Esophagus squamous epithelium (tissue), 5 donors: ENCODE measurements at places on chromosomes 3 and 15.

DNA sequence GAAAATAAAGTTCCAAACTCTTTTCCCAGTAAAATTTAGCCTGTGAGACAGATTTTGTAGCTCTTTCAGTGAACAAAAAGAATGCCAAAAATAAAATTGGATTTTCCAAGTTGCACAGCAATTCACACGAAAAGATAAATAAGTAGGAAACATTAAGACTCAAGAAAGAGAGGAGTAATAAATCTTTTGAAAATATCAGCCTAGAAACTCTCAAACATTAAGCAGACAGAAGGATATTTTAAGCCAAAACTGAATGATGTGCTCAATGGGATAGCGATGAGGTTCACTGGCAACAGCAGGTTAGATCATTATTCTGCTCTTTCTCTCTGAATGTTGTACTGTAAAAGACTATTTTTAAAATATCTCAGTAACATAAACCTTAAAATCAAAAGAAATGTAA is 115.0 kb downstream of the STAG1 start:
- DNase-seq: no peak

- DNase-seq: no peak
These were observed 63.3 kb downstream of the ATP1B3 start for GRCh38 chr3:141939759-141940158.

GRCh38 chr15:92810418-92811138 is 89.5 kb upstream of the CHD2 start:
- no peak for DNase-seq

GRCh38 chr3:37492977-37493471 is 318.6 kb upstream of the LRRFIP2 start:
- no peak for DNase-seq

- DNase-seq: no peak
These were observed 237.1 kb downstream of the RYR3 start for GRCh38 chr15:33547876-33548275.

DNA sequence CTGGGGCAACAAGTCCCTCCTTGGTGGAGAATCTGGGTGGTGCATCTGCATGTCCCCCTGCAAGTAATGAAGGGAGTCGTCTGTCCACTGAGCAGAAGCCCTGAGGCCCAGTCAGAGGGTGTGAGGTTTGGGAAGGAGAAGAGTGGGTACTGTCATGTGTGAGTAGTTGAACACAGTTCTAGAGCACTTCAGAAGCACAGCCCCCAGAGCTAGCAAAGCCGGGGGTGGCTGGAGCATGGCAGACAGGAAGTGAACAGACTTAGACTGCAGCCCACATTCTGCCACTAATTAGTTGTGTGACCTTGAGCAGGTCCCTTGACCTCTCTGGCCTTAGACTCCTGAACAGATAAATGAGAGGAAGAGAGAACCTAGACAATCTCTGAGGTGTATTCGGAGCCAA is 207.6 kb downstream of the UACA start:
- no peak for DNase-seq

- DNase-seq: no peak
These were observed 11.3 kb upstream of the KIF23 start for GRCh38 chr15:69402816-69403215.

DNA sequence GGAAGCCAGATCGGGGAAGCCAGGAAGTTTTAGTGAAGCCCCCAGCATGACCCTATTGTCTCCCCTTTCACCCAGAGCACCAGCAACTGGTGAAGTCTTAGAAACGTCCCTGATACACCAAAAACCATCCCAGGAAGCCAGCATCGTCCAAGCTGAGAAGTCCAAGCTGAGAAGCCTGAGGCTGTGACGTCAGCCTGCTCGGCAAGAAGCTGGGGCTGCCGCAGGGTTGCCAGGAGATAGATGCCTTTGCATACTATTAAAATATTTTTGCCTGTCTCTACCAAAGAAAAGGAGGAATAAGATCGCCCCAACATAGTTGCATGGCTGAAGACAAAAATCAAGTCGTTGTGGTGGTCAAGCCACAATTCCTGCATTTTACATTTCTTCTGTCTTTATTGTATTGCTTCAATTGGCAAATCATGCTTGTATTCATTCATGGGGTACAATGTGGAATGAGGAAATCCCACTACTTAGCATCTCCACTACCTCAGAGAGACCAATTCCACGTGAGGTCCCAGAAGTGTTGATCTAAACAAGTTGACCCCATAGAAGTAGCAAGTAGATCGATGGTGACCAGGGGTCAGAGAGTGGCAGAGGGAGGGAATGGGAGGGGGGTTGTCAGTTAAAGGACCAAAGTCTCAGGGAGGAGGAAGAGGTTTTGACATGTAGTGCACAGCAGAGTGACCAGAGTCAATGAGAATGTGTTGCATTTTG is 19.6 kb upstream of the EMC3 start:
- no peak for DNase-seq

GRCh38 chr3:43317461-43318316 is 31.3 kb downstream of the SNRK start:
- no peak for DNase-seq

- DNase-seq: no peak
These were observed 615 bp downstream of the VPS18 start for GRCh38 chr15:40894681-40895448.

GRCh38 chr3:17359911-17360310 is 382.5 kb downstream of the TBC1D5 start:
- DNase-seq: no peak

DNA sequence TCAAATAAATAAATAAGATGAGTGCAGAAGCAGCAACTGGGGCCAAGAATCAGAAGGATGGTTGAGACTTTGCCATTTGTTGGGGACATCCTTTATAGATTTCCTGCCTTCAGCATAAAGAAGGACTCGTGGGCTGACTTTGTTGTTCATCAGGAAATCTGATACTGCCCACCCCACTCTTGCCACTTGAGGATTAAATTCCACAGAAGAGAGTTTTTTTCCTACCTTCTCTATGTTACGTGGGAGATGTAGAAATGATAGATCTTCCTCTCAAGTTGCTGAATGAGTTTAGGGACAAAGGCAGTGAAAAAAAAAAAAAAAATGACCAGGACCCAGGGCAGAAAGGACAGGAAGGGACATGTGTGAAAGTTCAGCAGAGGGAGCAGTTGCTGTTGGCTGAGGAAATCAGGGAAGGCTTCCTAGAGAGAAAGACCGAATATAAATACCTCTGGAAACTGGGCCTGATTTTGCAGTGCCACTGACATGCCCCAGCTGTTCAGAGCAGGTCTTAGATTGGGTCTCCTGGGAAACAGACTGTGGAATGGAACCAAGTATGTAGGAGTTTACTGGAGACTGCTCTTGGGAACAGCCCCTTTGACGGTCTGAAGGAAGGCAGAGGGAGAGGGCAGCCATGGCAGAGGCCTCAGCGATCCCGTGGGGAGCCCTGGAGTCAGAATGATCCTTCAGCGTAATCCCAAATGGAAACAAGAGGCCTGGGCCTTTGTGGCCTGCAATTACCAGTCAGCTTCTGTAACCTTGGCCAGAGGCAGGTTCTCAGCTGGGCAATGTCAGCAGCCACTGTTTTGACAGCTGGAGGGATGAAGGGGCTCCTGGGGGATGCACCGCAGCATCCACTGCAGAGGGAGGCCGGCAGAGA is 50.9 kb downstream of the C3orf20 start:
- no peak for DNase-seq
